ENCODE measurements at places on chromosomes 13 and 19. TPM values are rescaled to one million over a fixed set of nuclear protein-coding genes. Genes with fewer than 3 reads are reported as not detected.

- DNase-seq: peak; percentile 60
Observed at GRCh38 chr13:91347996-91348905, 764 bp downstream of the MIR17HG start.

DNA sequence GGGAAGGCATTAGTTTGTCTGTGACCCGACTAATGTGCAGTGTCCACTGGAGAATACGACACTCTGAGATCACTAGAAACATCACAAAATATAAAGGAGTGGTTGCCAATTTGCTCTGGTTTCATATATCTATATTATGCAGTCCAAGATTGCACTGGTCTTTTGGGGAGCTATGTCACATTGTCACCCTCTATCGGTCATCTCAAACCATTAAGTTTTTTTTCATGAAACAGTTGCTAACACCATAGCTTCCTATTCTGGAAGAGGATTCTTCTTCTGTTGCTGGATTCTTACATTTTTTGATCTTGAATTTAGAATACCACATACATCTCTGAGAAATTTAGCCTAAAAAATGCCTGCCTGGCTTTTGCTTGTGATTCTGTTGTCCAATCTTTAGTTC, 168.6 kb downstream of the LACC1 start:
- DNase-seq: no peak

- DNase-seq: no peak
Observed at GRCh38 chr19:21045028-21045427, 24.6 kb downstream of the ZNF430 start.

DNA sequence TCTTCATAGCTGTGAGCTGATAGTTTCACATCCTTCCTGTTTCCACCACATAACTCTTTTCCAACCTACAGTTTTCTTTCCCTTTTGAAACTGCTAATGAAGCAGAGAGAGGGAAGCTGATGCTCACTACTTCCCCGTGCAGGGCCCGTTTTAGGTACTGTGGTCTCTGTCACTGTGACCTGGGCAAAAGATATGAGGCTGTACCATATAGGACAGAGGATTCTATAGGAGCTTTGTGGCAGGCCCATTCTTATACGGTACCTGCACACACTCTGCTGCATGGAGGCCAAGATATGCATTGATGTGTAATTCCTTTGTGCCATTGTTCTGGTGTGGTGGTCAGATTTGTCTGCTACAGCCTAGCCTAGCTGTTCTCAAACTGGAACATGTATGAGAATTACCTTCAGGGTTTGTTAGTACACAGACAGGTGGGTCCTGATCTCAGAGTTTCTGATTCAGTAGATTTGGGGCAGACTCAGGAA, 577.3 kb downstream of the LMO7 start:
- DNase-seq: no peak

DNA sequence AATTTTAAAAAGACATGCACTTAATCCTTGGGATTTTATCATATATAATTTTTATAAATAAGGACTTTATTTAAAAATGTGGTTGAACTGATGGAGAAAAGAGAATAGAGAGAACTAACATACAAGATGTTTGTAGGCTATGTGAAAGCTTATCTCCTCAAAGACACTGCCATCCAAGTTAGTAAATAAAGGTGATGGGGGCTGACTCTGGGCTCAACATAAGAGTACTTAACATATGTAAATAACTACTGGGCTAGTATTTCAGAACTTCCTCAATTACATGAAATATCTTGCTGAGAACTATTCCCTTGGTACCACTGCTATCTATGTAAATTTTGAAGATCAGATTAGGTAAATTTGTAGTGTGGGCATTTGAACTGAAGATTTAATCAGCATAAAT, 1017.3 kb upstream of the PCDH20 start:
- DNase-seq: no peak

GRCh38 chr19:58558066-58558622, at the start of gene UBE2M:
Gene UBE2M, minus strand, starts transcription at chr19:58558611. Its CDS starts 230 bp downstream, at chr19:58558381.
- DNase-seq: peak; percentile 69

DNA sequence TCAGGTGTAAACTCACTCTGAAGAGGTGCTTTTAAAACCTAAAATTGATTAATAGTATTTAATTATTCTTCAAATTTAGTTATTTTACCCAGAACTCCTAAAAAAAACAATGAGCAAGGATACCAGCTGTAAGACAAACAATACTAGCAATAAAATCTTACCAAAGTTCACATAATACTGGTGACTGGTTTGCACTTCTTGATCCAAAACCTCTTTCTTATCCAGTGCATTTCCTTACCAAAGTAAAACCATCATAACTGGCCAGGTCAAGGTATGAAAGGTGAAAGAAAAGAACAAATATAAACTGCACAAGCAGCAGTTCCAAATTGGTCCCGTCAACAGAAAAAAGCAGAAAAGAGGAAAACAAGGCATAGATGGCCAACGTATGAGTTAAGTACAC, 62.7 kb downstream of the PSPC1 start:
- DNase-seq: no peak

- DNase-seq: no peak
Observed at GRCh38 chr19:42461700-42462324, 19.1 kb upstream of the CXCL17 start.

Gene SIGLEC5
- 0.26 TPM for total RNA-seq

Gene EBI3
- total RNA-seq: 0.92 TPM

Measured in T-cell (primary cell).